ENCODE measurements at places on chromosomes 1 and 21.
A peak's percentile ranks its signal among the peaks of the same experiment; 100 is the strongest.

DNA sequence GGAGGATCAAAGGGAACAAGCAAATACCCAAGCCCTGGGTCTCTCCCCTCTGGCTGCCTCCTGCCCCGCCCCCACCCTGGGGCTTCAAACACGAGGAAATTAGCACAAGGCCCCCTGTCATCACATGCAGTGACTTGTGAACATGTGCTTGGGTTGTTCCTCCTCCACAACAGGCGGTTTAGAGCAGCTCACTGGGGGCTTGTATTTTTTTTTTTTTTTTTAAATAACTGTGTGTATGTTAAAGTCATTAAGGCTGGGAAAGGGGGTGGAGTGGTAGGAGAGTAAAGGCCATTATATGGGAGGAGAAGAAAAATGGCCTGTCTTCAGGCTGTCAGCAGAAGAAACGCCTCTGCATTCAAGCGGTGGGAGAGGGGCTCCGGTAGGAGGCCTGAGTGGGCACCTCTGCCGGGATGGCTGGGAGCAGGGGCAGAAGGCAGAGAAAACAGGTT, 64.2 kb downstream of the PLXNA2 start:
- no peak for DNase-seq

DNA sequence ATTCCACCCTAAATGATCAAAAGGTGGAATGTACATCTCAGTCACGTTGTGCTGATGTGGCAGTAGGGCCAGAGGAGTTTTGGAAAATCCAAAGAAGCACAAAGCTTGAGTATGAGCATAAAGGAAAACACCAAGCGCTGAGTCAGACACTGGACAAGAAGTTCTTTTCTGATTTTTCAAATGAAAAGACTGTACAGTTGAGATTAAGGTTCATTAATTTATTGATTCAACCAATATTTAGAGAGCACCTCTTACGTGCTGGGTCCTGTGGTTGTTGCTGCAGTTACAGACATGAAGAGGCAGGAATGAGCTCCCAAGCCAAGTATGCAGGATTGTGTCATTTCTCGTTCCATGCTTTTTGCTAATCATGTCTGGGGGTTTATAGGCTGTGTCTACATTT, 28.9 kb upstream of the APP start:
- DNase-seq, result no peak

DNA sequence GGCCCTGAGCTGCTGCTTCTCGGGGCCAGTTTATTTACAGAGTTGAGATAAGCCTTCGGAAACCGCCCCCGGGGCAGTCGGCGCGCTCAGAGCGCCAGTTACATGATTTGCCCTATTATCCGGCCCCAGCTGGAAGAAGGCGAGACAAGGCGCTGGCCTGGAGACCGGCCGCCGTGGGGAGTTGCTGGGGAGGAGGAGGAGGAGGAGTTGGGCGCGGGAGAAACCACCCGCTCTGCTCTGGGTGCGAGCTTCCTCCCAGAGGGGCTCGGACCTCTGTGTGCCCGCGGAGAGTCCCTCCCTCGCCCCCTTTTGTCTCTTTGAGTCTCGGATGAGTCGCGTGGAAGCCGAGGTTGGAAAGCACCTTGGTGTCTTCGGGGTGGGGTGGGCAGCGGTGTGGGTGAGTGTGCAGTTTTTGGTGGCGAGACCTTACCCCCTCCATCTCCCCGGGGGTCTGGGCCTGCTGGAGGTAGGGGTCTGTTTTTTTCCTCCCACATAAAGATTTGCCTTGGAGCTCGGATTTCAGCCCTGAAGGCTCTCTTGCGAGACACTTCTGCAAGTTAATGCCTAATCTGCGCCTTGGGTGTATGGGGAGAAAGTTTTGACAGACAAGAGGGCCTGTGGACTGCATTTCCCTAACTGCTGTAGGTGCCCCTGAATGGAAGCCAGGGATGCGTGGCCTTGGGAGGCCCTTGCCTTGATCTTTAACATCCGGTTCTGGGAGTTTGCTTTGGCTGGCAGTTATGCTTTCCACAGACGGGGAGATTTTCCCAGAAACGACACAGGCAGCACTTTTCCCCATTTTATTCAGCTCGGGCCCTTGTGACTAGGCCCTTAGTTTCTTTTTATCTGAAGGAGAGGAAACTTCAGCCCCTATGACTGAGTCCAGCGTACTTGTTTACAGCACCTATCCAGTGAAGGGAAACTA, 80.0 kb downstream of the NDUFS5 start:
- DNase-seq, result no peak

DNA sequence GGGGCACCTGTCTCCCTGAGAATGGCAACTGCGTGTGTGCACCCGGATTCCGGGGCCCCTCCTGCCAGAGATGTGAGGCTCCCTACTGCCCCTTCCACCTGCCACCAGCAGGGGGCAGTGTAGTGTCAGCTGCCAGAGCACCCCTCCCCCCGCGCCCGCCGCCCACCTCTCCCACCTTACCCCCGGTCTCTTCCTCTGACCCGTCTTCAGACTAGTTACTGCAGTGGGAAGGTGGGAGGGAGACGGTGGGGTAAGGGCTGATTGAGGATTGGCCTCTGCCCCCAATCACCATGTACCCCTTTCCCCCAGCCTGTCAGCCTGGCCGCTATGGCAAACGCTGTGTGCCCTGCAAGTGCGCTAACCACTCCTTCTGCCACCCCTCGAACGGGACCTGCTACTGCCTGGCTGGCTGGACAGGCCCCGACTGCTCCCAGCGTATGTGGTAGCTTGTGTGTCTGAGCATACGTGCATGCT, 10.1 kb upstream of the LRRC71 start:
- peak; percentile 28 for DNase-seq

- DNase-seq, result no peak
Measured at GRCh38 chr1:178528228-178528952, 15.5 kb downstream of the TEX35 start.

- DNase-seq, result no peak
Measured at GRCh38 chr1:228830185-228830953, 95.1 kb downstream of the RHOU start.

- DNase-seq, result no peak
Measured at GRCh38 chr1:17155257-17155920, 36.1 kb upstream of the PADI2 start.

- DNase-seq, result no peak
Measured at GRCh38 chr1:234368320-234369032, 4.8 kb upstream of the COA6 start.

DNA sequence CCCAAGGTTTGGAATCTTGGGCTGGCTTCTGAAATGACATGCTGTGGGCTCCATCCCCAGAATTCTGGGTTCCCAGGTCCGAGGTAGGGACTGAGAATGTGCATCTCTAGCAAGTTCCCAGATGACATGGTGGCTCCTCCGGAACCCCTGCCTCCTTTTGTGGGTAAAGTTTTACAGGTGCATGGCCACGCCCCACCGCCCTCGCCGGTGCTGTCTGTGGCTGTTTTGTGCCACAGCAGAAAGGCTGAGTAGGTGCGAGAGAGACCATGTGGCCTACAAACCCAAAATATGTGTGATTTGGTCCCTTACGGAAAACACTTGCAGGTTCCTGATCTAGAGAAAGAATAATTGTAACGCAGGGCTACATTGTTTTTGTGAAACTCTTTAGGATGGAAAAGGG, 30.9 kb downstream of the SKI start:
- DNase-seq, result no peak

GRCh38 chr1:115545791-115546733, 95.7 kb upstream of the VANGL1 start:
- DNase-seq, result no peak

DNA sequence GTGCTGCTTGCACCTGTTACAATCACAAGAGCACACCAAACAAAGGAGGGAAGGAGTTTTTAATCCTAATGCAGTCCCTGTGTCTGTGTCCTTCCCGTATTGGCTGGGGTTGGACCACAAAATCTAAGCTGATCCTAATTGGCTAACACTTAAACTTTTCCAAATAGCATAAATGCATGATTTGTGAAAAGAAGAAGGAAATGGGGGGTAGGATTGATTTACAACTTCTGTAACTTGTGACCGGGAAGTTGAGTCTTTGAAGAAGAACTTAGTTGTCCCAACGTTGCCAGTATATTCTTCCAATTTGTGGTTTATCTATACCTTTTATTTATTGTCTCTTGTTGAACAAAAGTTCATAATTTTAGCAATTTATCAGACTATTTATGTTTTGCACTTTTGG, 11.8 kb upstream of the IPP start:
- DNase-seq, result no peak

DNA sequence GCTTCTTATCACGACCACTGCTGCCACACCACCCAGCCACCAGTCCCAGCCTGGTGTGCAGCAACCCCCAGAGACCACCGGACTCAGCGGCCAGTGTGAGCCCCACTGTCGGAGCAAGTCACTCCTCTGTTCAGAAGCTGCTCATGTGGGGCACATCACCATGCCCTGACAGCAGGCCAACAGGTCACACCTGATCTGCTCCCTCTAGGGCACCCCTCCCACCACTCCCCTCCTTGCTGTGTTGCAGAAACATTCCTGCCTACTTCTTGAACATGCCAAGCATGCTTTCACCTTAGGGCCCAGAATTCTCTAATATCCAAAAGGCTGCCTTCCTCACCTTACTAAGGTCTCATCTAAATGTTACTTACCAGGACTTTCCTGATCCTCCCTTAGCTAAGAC, 146.5 kb downstream of the SLC45A1 start:
- no peak for DNase-seq

GRCh38 chr1:44542420-44543063, 131.7 kb downstream of the TMEM53 start:
- no peak for DNase-seq

DNA sequence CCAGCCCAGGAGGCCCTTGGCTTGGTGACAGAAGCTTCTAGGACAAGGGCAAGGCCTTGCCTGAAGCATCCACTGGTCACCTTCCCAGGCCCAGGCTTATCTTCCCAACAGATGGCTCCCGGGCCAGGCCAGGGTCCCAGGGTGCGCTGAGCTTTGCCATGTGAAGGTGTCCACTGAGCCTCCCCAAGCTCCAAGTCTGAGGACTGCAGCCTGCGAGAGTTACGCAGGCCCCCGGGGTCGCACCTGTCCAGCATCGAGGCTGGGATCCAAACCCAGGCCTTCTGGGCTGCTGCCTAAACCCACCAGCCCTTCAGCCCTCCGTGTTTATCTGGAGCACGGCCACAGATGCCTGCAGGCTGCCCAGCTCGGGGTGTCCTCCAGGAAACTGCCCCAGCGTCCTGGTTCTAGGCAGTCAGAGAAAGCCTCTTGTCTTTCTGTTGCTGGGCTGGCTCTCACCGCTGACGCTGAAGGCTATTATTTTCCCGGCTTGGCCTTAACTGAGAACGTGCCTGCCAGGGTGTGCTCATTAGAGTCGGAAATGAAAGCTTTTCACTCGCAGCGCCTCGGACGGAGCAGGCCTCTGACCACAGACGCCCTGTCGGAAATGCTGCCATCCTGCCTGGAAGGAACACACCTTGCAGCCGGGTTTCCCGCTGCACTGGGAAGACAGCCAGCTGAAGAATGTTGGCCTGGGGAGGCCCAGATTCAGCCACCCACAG, 71.4 kb downstream of the MEGF6 start:
- DNase-seq, result no peak

DNA sequence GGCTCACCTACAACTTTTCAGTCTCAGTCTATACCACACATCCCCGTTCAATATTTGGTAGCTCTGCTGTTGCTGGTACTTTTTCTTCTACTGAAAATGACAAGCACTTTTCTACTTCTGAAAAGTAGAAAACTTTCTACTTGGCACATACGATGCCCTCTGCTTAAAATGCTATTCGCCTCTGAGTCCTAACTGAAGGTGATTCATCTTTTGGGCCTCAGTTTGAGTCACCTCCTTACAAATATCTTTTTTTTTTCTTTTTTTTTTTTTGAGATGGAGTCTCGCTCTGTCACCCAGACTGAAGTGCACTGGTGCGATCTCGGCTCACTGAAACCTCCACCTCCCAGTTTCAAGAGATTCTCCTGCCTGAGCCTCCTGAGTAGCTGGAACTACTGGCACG, 136.0 kb upstream of the CYYR1 start:
- no peak for DNase-seq

DNA sequence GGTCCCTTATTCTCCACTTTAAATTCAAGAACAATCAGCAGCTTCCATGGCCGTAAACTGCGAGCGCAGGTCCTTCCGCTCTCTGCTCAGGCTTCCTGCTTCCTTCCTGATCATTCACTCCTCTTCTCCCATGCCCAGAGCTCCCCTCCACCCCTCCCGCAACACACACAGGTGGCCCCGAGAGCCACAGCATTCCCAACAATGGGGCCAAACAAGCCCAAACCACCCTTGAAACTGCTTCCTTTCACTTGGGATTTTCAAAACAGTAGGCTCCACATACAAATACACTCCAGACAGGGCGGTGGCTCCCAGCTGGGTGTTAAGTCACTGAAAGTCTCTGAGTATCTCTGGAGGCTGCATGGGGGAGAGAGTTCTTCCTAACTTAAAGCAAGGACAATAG, 11.4 kb downstream of the FAM89A start:
- no peak for DNase-seq

- no peak for DNase-seq
Measured at GRCh38 chr1:179337288-179337687, 28.5 kb upstream of the AXDND1 start.

DNA sequence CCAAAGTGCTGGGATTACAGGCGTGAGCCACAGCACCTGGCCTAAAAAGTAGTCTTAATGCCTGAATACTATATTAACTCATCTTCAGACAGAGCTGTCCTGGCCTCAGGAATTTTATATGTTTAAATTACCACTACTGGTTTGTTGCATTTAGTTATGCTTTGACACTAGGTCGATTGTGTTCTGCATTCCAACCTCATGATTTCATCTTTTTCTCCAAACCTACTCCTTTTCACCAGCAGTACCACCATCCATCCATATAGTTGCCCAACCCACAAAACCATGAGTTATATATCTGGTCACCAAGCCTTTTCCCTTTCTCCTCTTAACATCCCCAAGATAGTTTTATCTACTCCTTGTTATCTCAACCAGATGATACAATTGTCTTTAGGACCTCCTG, 22.6 kb downstream of the FMO5 start:
- DNase-seq, result no peak

- DNase-seq, result no peak
Measured at GRCh38 chr21:25512095-25513081, 94.9 kb downstream of the MRPL39 start.

- no peak for DNase-seq
Measured at GRCh38 chr1:8704866-8705506, 112.5 kb downstream of the RERE start.
